NCI-H2227 treated with DMSO at 0.1 percent for 48 hours (cell line): ENCODE measurements at places on chromosomes 2 and 18.

DNA sequence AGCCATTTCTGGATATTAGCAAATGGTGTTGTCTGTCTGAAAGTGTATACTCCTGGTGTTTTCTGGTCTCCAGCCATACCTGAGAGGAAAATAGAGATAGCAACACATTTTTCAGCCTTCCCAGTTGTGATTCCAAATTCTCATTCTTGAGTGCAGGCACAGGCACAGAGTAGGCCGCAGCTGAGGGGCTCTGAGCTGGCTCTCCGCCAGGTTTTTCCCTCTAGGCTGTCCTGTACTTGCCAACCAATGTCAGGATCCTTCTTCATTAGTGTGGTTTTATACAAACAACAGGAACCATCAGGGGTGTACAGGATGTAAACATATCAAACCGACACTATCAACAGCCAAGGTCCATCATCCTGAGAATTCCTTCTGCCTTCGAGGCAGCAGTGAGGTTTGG is 1733.6 kb upstream of the CELF4 start:
- DNase-seq, result no peak

- DNase-seq, result peak; percentile 75
Measured at GRCh38 chr18:48914581-48915251, 36.0 kb downstream of the SMAD7 start.

DNA sequence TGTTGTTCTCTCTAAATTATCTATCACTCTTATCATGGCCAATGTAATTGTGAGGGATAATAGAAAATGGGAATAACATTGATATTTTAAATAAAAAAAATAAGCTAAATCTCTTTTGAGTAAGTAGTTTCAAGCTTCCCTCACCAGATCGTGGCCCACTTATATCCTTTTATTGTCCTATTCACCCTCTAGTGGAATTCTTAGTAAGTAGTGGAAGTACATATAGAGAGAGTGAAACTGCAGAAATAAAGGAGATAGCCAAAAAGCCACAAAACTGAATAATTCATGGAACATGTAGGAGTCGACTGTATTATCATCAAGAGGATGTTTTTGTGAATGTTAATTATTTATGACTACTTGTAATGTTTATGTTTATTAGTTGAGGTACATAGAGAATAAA is 66.1 kb upstream of the DTNA start:
- no peak for DNase-seq

DNA sequence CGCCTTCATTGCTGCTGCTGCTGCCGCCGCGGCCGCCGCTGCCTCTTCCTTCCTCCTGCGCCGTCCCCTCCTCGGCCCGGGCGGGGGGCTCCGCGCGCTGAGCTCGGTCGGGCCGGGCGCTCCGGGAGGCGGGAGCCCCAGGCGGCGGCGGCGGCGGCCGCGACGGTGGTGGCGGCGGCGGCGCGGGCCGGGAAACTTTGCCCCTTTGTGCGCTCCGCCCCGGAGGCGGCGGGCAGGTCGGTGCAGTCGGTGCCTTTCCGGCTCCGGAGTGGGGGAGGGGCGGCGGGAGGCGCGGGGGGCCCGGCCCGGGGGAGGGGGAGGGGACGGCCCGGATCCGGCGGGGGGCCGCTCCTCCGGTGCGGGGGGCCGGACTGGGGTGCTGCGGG is 205 bp downstream of the TET3 start:
- no peak for DNase-seq

GRCh38 chr2:201132518-201132917 is 16.6 kb downstream of the CFLAR start:
- no peak for DNase-seq

DNA sequence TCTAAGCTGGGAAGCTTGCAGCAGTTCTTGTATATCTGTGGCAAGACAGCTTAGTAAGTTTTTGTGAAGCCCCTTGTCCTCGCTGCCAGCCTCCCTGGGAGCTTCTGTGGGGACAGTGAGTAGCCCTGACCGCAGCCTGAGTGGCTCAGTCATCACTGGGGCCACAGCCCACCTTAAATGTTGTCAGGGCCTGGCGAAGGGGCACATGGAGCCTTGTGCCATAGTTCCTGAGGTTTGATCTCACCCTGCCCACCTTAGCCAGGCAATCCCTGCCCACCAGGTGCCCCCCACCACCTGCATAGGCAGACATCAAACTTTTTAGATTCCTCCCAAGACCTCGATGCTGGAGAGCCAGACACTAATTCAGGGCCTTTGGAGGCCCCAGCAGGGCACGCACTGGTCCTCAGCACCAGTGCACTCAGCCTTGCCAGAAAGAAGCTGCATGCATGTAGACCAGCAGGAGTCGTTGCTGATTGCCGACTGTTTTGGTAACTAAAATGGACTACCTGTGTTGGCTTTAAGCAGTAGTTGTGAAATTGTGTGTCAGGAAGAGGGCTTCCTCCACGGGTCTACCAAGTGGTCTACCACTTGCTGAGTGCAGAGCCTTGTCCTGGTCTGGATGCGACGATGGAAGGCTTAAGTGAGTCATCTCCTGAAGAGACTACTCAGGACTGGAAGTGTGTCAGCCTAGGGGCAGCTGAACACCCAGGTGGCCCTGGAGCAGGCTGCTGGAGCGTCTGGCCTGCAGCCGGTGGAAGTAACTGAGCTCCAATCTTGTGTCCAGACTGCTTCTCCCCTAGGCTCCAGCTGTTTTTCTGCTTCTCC is 233.1 kb downstream of the SEPTIN10 start:
- no peak for DNase-seq

DNA sequence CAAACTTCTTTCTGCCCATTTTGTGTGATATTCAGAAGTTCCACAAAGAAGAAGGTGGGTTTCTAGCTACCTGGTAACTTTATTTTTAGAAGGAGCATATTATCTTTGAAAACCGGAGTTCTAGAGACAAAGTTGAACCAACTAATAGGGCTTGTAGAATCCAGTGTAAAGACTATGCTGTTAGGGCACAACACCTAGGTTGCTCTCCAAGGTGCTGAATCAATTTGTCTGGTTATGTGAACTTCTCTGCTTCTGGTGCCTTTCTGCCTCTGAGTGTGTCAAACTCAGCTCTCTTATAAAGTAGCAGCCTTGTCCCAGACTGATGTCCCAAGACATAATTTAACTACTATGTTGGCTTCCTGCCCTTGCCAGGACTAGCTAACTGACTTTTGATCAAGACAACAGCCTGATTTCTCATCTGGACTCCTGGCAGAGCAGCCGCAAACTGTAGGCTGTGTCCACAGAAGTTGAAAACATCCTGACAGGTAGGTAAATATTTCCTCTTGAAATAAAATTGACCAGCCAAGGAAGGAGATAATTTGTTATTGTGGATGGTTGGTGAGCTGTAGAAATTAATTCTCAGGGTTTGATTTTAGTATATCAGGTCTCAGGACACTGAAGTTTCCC is 119.4 kb downstream of the CYRIA start:
- DNase-seq, result no peak

DNA sequence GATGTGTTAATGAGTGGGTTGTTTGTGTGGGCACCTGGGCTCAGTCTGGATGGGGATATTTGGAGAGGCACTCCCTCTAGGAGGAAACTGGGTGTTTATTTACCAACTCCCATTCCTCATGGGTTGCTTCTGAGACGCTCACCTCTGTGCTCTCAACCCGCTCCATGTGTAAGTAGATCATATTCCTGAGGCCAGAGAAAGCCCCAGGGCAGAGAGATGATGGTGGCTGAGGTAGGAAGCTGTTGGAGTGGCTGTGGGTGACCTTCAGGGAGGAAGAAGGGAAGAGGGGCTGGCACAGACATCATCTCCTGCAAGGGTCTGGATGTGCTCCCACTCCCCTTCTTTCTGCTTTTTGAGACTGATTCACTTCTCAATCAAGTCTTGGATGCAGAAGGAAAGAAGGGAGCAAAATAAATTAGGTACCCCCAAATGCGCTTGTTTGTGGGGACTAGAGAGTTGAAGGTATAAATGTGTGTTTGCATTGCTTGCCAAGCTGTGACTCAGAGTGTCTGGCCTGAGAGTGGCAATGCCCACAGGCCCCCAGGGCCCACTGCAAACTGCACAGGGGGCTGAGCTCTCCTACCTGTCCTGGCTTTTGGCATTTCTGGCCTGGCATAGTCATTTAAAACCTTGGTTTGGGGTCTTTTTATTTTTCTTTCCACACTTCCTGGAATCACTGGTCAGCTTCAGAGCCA is 57.2 kb upstream of the TNP1 start:
- DNase-seq, result no peak

DNA sequence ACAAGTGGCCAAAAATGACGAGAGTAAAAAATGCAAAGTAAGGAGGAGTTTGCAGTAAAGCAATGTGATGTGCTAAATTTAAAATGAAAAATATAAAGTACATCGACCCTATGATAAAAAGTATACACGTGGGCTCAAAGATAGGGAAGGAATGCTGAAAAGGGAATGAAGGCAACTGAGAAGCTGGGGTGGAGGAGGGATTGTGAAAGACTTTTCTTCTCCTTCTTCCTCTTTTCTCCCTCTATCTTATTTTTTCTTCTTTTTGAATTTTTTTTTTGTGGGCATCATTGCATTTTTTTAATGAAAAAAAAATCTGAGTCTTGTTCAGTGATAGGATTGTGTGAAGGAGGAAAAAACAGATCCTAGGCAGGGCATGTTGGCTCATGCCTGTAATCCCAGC is 57.6 kb upstream of the STK17B start:
- no peak for DNase-seq

DNA sequence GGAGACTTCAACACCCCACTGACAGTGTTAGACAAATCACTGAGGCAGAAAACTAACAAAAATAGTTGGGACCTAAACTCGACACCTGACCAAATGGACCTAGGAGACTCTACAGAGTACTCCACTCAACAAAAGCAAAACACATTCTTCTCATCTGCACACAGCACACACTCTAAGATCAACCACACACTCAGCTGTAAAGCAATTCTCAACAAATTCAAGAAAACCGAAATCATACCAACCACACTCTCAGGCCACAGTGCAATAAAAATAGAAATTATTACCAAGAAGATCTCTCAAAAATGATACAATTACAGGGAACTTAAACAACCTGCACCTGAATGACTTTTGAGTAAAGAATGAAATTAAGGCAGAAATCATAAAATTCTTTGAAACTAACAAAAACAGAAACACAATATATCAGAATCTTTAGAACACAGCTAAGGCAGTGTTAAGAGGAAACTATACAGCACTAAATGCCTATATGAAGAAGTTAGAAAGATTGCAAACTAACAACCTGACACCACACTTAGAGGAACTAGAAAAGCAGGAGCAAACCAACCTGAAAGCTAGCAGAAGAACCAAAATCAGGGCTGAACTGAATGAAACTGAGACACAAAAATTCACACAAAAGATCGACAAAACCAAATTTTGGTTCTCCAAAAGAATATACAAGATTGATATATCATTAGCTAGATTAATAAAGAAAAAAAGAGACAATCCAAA is 46.3 kb downstream of the RTTN start:
- DNase-seq, result no peak

DNA sequence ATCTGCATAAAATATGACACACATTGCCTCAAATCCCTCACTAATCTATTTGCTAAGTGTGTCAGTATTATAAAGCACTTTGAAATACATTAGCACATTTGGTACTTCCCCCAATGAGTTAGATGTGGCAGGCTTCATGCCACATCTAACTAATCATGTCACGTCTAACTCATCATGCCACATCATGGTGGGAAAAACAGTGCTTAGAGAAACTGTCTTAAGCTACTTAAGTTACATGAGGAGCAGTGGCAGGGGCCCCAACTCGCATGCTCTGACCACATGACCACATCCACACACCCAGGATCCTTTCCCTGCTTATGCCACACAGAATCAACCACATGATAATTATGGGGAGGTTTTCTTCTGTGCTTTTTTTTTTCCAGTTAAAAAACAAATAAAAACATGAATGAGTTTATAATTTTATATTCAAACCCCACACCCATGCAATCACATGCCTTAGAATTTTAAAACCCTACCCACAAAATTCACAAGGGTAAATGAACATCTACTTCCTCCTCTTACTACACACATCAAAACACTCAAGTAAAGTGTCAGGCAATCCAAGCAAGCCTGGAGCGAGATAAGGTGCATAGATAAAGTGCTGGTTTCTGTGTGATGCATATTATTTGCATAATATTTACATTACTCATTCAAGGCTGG is 1.6 kb downstream of the ABCA12 start:
- DNase-seq, result no peak

GRCh38 chr2:175402571-175402970 is 221.1 kb upstream of the ATP5MC3 start:
- DNase-seq, result no peak

GRCh38 chr18:58144671-58145285 is 100.8 kb downstream of the NEDD4L start:
- DNase-seq, result no peak

- no peak for DNase-seq
Measured at GRCh38 chr2:224927646-224928173, 114.6 kb downstream of the DOCK10 start.

GRCh38 chr2:189327879-189328847 is 113.1 kb upstream of the WDR75 start:
- DNase-seq, result no peak

DNA sequence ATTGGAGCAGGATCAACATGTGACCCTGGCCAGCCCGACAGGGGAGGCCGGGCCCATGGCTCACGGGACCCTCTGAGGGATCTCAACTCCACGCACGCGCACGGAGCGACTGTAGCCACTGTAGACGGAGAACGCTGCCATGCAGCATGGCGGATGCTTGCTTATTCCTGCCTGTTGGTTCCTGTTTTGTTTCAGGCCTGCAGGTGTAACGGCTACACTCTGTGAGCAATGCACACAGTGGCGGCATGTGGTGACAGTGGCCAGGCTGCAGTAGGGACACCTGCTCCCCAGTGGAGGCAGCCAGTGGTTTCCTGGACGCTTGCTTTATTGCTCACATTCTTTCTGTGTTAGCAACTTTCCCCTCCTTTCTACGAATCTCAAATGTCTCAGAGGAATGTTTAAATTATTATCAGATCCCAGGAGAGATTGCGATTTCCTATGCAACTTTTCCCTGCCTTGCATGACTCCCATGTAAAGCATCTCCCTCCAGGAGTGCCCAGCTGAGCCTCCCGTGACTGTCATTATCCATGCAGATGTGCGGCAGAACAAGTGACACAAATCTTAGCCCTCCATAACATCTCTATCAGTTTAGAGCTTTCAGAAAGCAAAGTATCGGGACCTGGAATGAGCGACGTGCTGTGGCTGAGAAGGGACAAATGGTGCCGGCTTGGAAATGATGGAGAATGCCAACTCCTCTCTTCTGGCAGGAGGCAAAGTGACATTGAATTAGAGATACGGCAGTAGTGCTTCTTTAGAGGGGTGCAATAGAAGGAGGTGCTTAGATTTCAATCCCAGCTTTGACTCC is 209.7 kb downstream of the ASB1 start:
- no peak for DNase-seq

DNA sequence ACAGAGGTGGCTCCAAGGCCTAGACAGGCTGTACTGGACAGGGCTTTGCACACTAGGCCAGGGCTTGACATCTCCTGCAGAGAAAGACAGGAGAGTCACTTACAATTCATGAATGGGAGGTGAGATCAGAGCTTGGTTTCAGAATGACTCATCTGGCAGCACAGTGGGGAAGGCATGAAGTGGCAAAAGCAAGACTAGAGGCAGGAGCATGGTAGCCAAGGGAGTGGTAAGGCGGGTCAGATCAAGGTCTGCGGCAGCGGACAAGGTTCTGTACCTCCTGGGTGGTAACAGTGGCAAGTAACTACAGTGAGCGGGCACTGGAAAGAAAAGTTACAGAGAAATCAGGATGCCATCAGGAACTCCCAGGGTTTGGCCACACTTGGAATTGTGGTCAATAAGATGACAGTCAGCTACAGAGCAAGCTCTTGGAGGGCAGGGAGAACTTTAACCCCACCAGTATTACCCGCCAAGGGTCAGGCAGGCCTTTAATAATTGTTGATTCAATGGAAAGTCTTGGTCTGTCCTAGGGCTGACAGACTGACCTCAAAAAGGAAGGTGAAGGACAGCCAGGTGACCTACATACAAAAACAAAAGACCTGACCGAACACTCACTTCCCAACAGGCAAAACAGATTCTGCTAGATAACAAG is 5.7 kb downstream of the MCFD2 start:
- no peak for DNase-seq
